SJSA1 (cell line): ENCODE measurements at places on chromosomes 13 and 19.

DNA sequence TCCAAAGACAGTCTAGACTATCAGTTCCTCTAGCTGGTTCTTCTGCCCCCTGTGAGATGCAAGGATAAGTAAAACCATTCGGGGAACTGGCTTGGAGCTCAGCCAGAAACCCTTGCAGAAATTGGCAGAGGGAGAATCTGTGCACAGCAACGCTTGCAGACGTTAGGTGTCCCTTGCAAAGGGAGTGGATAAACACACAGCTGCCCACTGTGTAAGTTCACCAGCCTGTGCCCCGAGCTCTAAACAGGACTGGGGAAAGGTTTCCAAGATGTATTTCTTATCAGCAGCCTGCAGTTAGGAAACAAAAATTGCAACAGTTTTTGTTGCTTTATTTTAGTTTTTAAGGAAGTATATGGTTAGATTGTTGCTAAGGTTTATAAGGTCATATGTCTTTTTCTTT, 19.0 kb upstream of the ADGRE1 start:
- DNase-seq: no peak

DNA sequence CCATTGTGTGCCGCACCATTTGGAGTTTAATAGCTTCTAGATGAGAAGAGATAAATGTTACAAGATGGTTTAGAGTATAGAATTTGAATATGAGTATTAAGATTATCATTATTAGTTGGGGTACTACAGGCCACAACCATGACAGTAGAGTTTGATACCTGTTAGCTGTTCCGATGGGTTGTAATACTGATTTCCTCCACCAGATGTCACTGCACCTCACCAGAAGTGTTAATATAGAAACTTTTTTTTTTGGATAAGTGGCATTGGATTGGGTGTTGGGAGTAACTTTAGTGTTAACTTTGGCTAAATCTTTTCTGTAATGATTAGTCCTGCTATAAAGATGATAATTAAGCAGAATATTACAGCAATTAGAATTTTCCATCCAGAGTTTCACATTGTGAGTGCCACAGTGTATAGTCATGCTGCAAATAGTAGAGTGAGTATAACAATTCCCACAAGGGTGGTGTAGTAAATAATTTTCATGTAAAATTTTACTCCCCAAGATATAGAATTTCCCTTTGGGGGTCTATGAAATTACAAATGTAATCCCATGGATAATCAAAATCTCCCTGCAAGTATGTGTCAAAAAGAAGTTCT, 56.3 kb downstream of the PSG3 start:
- no peak for DNase-seq

DNA sequence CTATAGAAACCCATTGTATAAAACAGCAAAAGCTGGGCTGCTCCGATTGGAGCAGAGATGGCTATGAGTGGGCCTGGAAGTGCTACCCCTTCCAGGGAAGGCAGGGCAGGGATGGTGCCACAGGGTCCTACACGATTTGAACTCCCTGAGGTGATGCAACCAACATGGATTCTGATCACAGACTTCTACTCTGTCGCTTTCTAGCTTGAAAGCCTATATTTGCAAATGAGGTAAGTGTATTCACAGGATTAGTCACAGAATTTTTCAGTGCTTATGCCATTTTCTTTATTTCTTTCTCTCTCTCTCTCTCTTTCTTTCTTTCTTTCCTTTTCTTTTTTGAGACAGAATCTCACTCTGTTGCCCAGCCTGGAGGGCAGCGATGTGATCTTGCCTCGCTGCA, 179.0 kb downstream of the SPRY2 start:
- no peak for DNase-seq

DNA sequence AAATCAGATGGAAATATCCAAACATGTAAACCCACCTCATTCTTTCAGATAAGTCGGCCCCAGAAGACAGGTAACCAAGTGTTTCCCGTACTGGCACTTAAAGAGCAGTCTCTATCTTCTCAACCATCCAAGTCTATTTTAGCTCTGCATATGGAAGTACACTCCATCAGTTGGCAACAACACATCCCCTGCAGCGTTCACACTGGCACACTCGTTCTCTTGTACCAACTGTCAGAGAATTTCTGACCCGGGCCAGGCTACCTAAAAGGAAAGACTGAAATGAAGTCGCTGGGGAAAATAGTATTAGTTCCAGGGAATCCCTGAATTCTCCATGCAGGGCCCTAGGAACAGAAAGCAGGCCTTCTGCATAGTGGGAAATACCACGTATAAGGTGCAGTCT, 109.3 kb downstream of the RXFP2 start:
- DNase-seq: no peak

DNA sequence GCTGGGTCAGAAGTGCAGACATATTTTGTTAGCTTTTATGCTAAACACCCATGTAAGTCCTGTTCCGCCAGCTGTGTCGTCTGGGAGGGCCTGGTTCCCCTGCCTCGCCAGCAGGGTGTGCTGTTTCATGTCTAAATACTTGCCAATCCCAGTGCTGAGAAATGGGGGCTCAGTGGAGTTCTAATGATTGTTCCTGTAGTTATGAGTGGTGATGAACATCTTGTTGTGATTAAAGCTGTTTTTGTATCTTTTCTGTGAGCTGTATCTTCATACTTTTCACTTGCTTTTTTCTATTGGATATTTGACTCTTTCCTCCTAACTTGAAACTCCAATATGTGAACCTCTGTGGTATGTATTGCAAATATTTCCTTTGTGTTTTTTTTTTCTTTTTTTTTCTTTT, 32.7 kb downstream of the KDM4B start:
- DNase-seq: no peak

DNA sequence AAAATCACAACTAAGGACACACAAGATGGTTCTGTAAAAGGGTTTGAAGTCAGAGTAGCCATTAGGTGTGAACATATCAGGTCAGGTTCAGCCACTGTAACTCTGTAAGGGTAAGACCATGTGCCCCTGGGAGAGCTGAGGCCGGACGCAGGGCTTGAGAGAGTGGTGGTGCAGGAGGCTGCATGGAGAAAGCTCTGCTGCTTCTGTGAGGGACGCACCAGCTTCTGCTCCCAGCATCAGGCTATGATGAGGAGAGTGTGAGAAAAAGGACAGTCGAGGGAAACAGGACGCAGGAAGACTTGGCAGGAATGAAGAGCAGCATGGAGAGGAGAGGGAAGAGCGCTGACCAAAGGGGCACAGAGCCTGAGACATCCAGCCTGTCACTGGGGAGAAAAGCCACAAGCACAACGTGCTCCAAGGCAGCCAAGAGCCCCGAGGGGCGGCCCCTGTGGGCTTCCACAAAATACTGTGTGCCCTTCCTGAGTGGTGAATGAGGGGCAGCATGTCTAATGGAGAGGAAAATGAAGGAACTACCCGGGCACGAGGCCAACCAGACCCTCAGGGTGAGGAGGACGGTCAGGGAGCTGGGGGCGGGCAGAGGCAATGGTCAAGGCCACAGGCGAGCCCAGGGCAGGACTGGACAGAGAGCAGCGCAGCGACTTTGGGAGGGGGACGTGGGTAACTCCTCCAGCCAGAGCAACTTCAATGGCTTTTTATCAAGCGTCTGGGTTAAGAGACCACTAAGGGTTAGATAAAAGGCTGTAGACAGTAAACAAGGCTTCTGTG, 107.7 kb downstream of the COL4A1 start:
- no peak for DNase-seq

GRCh38 chr19:41328842-41329225, 18.9 kb downstream of the CCDC97 start:
- no peak for DNase-seq

GRCh38 chr19:56137405-56137804, 3.7 kb upstream of the ZNF444 start:
- DNase-seq: no peak

DNA sequence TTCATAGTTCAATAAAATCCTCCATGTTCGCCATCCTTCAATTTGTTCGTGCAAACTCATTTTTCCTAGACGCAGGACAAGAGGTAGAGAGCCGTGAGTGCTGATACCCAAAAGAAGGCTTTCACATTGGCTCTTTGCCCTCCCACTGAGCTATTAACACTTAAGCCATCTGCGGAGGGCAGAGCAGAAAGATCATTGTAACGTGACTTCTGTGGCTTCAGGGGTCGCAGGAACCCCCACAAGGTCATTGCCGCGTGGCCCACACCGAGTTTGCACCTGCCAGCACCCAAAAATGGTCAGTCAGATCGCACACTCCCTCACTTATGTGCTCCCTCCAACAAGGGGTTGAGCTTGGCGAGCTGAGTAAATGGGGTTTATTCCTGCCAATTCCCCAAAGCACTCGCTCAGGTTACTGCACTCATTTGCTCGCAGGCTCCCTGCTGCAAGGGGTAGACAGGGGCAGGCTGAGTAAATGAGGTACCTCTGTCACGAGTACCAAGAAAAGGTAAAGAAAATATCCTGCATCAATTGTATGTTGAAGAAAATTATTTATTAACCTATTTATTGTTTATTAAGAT, 144.1 kb downstream of the PRR20E start:
- no peak for DNase-seq

DNA sequence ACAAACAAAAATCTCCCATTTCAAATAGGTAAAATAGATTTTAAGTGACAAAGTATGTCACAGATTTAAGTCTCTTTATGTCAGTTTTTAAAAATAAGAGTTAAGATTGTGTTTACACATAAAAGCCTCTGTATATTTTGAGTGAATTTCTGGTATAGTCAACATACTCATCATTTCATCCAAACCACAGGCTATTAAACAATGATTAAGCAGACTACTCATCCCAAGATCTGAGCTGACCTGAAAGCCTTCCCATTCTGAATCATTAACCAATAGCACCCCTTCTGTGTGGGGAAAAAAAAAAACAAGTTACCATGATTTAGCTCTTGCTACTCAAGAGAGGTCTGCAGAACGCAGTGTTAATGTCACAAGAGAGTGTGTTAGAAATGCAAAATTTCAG, 284.4 kb upstream of the NBEA start:
- no peak for DNase-seq
